ENCODE measurements at places on chromosomes 12 and 14.

- no peak for DNase-seq
- no peaks in the 10 kb centered on the region for H3K4me1 ChIP-seq
- H3K27ac ChIP-seq: no peak overlapping the region
- H3K4me3 ChIP-seq: no peak overlapping the region
Measured at GRCh38 chr12:80829767-80830166, 108.0 kb downstream of the LIN7A start.

- H3K27me3 ChIP-seq: no peaks in the 10 kb centered on the region
- peaks cover 23% of the 10 kb centered on the region for H3K4me1 ChIP-seq
- peak overlapping the region; percentile 78 for H3K27ac ChIP-seq
- H3K36me3 ChIP-seq: no peaks in the 10 kb centered on the region
Measured at GRCh38 chr12:46266869-46267574, 1.8 kb downstream of the SLC38A1 start.

DNA sequence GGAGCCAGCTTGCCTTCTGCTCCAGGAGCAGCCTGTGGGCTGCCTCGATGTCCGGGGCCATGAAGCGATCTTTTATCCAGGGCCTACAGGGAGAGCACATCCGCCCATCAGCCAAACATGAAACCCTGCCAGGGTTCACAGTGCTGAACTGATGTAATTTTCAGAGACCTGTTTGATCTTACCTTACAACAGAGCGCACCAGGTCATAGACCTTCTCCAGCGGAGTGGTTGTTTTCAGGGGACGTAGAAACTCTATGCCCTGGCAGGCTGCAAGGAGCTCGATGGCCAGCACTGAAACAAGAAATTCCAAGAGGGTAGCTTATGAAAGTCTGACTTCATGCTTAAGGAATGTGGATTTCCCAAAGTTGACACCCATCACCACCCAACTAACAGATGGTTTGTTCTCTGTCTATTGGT lies 19.7 kb downstream of the HAL start:
- DNase-seq: no peak
- H3K36me3 ChIP-seq: no peaks in the 10 kb centered on the region
- no peaks in the 10 kb centered on the region for H3K4me1 ChIP-seq
- H3K27ac ChIP-seq: no peak overlapping the region

- H3K36me3 ChIP-seq: no peaks in the 10 kb centered on the region
- H3K27ac ChIP-seq: no peak overlapping the region
- no peaks in the 10 kb centered on the region for H3K4me1 ChIP-seq
Measured at GRCh38 chr14:28143316-28143715, 623.3 kb upstream of the FOXG1 start.

- H3K4me3 ChIP-seq: no peak overlapping the region
- H3K27me3 ChIP-seq: no peaks in the 10 kb centered on the region
- no peak for DNase-seq
- no peak overlapping the region for H3K27ac ChIP-seq
Measured at GRCh38 chr14:62711351-62712023, 333.8 kb downstream of the KCNH5 start.

DNA sequence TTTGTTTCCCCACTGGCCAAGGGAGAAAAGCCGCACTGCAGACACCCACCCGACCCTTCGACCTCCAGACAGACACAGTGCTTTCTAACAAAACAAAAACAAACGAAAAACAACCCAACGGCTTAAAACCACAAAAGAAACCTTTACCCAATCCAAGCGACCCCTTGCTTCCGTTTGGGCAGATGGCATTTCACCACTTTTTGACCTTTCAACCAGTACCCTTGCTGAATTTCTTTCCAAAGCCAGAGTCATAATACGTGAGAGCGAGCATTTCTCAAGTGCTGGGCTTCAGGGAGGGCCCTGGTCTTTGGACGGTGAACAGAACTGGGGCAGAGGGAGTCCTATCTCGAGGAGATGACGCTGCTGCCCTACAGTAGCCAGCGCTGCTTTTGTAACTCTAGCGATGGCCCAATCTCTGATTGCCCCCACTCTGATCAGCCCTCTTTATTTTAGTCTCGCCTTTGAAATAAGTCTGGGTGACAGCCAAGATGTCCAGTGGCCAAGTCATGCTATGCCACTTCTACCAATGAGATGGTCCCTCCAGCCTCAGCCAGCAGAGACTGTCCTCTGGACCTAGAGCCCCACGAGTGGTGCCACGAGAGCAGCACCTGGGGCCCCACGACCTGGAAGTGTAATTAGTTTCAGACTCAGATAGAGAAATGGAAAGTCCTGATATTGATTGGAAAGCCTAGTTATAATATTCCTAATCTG lies 21.9 kb upstream of the ADIPOR2 start:
- H3K27ac ChIP-seq: no peak overlapping the region
- no peaks in the 10 kb centered on the region for H3K27me3 ChIP-seq
- peaks cover 5% of the 10 kb centered on the region for H3K4me1 ChIP-seq
- no peaks in the 10 kb centered on the region for H3K36me3 ChIP-seq

DNA sequence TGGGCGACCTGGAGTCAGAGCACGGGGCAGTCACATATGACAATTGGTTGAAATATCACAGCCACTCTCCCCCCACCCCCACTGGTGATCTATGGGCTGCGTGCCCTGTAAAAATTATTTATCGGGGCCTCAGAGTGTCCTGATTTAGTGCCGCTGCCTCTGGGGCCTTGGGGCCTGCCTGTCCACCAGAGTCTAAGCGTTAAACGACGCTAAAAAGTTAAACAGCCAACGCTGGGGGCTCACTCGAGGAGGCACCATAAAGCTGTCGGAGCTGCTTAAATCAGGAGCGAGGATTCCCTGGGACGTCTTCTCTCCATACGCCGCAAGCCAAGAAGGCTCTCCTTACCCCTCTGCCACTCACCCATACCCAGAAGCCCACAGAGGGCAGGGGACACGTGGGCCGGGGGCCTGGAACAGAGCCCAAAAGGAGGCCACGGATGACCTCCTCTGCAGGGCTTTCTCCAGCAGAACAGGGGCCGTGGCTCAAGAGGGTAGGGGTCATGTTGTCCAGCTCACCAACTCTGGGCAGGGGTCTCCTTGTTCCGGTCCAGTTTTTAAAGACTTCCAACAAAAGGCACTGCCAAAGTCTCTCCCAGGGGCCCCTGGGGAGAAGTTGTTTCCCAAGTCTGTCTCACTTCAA lies 42.2 kb downstream of the SMUG1 start:
- no peak overlapping the region for H3K27ac ChIP-seq
- no peaks in the 10 kb centered on the region for H3K27me3 ChIP-seq
- no peak overlapping the region for H3K4me3 ChIP-seq
- no peak for DNase-seq
- no peaks in the 10 kb centered on the region for H3K36me3 ChIP-seq
- no peaks in the 10 kb centered on the region for H3K4me1 ChIP-seq

DNA sequence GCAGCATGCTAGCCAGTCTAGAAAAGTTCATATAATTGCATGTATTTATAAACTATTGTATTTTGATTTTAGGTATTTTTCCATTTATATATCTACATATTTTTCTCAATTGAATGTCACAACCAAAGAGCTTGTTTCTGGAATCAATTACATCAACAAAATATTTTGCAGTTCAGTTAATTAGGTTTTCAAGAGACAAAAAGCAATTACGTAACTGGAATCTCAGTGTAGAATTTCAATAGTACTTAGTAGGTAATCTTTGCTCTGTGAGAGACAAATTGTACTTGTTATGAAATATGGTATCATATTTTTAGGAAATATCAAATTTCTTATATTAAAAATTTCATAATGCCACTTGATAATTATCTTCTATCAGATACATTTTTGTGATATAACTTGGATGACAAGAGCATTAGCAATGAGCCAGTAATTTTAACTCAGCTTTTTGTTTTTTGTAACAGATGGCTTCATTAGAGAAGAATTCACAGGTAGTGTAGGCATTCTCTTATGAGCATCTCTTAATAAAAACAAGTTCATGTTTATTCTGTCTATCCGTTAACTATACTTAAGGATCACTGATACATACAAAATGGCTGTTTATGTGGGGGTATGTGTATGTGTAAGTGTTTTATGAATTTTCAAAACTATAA lies 774.7 kb downstream of the C12orf50 start:
- no peaks in the 10 kb centered on the region for H3K4me1 ChIP-seq
- no peaks in the 10 kb centered on the region for H3K27me3 ChIP-seq
- no peak overlapping the region for H3K27ac ChIP-seq
- no peak for DNase-seq
- H3K4me3 ChIP-seq: no peak overlapping the region

DNA sequence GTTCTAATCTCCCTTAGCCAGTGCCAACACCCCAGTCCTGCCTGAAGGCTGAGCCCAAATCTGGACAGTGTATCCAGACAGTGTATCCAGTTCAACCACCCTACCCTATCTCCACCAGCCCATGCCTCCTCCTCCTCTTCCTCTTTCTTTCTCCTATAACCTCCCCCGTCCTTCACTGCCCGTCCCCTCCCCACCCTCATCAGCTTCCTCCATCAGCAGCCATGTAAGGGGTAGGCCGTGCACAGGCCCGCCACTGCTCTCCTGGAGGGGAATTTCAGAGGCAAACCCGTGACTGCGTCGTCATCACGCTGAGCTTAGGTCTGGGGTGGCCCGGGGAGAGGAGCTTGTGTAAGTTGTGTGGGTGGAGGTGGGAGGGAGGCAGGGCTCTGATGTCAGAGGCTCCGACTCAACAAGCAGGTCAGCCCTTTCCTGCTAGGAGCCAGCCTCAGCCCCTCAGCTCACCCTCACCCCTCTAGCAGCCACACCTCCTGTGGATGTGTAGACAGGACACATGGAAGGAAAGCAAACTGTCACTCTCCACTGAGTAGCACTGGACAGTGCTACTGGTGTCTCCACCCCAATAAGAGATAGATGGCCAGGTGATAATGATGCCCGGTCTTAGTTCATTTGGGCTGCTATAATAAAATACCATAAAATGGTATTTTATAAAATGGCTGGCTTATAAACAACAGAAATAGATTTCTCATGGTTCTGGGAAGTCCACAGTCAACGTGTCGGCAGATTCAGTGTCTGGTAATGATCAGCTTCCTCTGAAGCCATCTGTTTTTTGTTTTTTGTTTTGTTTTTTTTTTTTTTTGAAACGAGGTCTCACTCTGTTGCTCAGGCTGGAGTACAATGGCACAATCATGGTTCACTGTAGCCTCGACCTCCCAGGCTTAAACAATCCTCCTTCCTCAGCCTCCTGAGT lies 50.5 kb downstream of the IRF2BPL start:
- H3K27me3 ChIP-seq: no peaks in the 10 kb centered on the region
- H3K4me1 ChIP-seq: peaks cover 2% of the 10 kb centered on the region
- DNase-seq: peak; percentile 77
- no peaks in the 10 kb centered on the region for H3K36me3 ChIP-seq

DNA sequence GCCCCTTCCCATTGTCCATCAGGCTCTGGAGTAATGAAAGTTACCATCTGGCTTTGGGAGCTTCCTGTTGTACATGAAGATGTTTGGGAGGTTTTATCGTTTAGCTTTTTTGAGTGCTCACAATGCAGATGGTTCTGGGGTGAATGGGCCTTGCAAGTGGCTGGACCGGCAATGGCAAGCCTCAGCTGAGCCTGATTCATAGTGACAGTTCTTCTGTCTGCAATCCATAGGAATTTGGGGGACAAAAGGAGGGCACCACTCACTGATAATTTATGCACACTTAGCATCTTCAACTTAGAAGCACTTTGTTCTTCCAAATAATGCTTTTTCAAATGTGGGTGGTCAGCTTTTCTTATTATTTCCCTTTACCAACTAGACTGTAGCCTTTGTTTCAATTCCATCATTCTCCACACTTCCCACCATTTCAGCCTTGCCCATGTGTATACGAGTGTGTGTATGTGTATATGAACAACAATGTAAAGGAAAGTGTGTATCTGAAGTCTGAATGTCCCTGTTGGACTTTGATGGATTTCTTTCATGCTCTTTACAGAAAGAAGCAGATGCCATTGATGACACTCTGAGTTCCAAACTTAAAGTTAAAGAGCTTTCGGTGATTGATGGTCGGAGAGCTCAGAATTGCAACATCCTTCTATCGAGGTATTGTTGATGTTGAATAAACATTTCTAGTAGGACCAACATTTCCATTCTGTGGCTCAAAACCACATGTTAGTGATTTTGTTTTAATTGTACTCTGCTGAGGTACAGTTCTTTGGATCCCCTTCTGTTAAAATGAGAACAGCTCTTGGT lies 125.5 kb downstream of the GPR135 start:
- H3K4me1 ChIP-seq: no peaks in the 10 kb centered on the region
- H3K27me3 ChIP-seq: no peaks in the 10 kb centered on the region
- H3K4me3 ChIP-seq: no peak overlapping the region
- peaks cover 3% of the 10 kb centered on the region for H3K36me3 ChIP-seq
- no peak for DNase-seq

DNA sequence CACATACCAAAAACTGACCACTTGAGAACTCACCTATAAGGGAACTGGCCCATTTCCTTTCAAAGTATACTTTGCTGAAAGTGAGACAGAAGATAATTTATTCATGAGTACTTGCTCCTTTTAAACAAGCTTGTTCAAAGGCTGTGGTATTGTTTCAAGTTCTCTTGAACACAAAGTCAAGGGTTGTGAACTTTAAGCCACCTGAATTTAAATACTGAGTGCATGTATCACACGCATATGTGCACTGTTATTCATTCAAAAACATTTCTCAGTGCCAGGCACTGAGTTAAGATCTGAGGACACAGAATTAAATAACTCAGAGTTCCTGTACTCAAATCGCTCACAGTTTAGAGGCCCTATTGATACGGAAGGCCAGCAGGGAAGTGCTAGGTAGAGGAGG lies 19.1 kb upstream of the LDHB start:
- H3K36me3 ChIP-seq: no peaks in the 10 kb centered on the region
- no peaks in the 10 kb centered on the region for H3K27me3 ChIP-seq
- no peaks in the 10 kb centered on the region for H3K4me1 ChIP-seq
- DNase-seq: no peak

DNA sequence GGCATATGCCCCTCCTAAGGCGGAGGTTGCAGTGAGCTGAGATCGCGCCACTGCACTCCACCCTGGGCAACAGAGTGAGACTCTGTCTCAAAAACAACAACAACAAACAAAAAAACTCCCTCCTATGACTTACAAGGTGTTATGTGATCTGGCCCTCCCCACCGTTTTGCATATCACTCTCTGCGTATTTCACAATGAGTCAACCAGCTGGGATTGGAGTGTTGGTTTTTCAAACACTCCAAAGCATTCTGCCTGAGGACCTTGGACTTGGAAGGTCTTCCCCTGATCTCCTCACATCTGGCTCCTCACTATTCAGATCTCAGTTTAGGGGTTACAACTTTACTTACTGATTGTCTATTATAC lies 14.0 kb downstream of the MANSC1 start:
- H3K27me3 ChIP-seq: no peaks in the 10 kb centered on the region
- peaks cover 6% of the 10 kb centered on the region for H3K36me3 ChIP-seq
- peak overlapping the region; percentile 41 for H3K27ac ChIP-seq
- H3K4me1 ChIP-seq: peaks cover 33% of the 10 kb centered on the region
- no peak for DNase-seq

DNA sequence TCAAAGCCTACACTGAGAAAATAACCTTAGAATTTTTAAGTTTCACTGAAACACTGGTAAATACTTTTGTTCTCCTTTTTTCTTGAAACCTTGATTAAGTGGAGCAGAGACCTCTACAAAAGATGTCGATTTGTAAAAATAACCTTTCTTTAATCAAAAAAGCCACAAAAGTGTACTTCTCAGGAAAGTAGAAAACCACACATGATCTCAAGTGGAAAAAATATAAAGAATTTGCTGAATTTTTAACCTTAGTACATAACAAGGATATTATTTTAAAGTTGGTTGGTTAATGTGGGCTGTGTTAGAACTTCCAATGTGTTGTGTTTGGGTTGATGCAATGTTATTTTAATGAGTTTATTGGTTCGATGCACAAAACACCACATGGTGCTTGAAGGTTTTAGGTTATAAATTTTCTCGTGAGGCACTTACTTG lies 8.6 kb downstream of the LGR5 start:
- H3K4me3 ChIP-seq: no peak overlapping the region
- no peaks in the 10 kb centered on the region for H3K4me1 ChIP-seq
- no peak overlapping the region for H3K27ac ChIP-seq
- H3K36me3 ChIP-seq: no peaks in the 10 kb centered on the region

- no peaks in the 10 kb centered on the region for H3K27me3 ChIP-seq
- no peaks in the 10 kb centered on the region for H3K36me3 ChIP-seq
- H3K4me1 ChIP-seq: no peaks in the 10 kb centered on the region
- H3K4me3 ChIP-seq: no peak overlapping the region
Measured at GRCh38 chr12:74945771-74946198, 263.9 kb downstream of the KCNC2 start.
